ENCODE measurements at places on chromosomes 4 and X. TPM values are rescaled to one million over a fixed set of nuclear protein-coding genes. Genes with fewer than 3 reads are reported as not detected.

DNA sequence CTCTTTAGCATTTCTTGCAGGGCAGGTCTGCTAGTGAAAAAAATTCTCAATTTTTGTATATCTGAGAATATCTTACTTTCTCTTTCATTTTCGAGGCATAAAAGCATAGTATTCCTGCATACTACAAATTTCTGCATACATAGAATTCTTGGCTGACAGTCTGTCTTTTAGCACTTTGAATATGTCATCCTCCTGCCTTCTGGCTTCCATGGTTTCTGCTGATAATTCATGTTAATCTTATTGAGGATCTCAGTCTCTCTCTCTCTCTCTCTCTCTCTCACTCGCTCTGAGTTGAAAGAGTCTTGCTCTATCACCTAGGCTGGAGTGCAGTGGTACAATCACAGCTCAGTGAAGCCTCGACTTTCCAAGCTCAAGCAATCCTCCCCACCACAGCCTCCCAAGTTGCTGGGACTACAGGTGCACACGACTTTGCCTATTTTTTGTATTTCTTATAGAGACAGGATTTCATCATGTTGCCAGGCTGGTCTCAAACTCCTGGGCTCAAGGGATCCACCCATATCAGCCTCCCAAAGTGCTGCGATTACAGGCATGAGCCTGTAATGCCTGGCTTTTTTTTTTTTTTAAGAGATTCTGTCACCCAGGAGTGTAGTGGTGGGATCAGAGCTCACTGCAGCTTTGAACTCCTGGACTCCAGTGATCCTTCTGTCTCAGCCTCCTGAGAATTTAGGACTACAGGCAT lies 161.3 kb downstream of the FNIP2 start:
- H3K27ac ChIP-seq: no peak overlapping the region
- H3K36me3 ChIP-seq: no peaks in the 10 kb centered on the region
- no peak for DNase-seq
- H3K4me3 ChIP-seq: no peak overlapping the region
- H3K27me3 ChIP-seq: no peaks in the 10 kb centered on the region

DNA sequence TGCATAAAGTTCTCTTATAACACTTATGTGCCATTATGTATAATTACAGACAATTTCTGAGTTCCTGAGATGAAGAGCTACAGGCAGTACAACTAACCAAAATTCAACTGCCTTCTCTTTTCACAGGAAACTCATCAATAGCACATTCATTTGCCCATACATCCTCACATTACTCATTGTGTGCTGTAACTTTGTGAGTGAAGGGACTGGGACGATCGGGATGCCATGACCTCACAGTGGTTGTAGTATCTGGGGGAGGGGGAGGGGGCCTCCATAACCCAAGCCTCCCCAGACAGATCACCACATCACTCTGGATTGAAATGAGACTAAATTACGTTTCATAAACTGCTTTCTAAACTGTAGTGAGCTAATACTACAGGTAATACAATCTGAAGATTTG lies 60.7 kb downstream of the ABCG2 start:
- no peak overlapping the region for H3K4me3 ChIP-seq
- no peak overlapping the region for H3K27ac ChIP-seq
- H3K4me1 ChIP-seq: no peaks in the 10 kb centered on the region
- no peaks in the 10 kb centered on the region for H3K27me3 ChIP-seq

DNA sequence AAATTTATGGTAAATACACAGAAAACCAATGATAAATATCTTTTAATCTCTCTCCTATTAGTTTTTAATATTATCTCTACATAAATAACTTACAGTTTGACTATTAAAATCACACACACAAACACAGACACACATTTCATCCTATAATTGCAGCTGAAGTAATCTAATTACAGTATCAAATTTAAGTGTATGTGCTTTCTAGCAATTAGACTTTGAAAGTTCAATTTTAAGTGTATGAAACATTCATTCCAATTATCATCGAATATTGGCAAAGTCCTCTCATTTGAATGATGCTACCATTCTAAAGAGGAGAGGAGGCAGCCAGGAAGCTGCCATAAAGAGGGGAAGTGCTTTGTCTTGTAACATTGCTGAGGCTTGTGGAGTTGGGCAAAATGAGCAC lies 221.2 kb upstream of the PABPC4L start:
- no peaks in the 10 kb centered on the region for H3K27me3 ChIP-seq
- H3K36me3 ChIP-seq: no peaks in the 10 kb centered on the region
- DNase-seq: no peak
- H3K27ac ChIP-seq: no peak overlapping the region

DNA sequence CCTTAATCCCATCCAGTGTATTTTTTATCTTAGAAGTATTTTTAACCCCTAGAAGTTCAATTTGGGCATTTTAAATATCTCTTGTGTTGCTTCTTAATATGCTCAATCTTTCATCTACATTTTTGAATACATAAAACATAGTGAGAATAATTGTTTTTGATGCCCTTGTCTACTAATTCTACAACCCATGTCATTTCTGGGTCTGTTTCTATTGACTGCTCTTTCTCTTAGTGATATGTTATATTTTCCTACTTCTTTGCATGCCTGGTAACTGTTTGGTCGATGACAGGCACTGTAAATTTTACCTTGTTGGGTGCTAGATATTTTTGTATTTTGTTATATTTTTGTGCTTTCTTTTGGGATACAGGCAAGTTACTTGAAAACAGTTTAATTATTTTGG lies 56.3 kb downstream of the CYTL1 start:
- no peak for DNase-seq
- no peaks in the 10 kb centered on the region for H3K4me1 ChIP-seq
- H3K27ac ChIP-seq: no peak overlapping the region
- H3K27me3 ChIP-seq: no peaks in the 10 kb centered on the region
- H3K36me3 ChIP-seq: no peaks in the 10 kb centered on the region

- no peaks in the 10 kb centered on the region for H3K36me3 ChIP-seq
- H3K4me1 ChIP-seq: no peaks in the 10 kb centered on the region
- no peak overlapping the region for H3K4me3 ChIP-seq
- no peak overlapping the region for H3K27ac ChIP-seq
Measured at GRCh38 chr4:150133605-150134004, 55.4 kb downstream of the DCLK2 start.

DNA sequence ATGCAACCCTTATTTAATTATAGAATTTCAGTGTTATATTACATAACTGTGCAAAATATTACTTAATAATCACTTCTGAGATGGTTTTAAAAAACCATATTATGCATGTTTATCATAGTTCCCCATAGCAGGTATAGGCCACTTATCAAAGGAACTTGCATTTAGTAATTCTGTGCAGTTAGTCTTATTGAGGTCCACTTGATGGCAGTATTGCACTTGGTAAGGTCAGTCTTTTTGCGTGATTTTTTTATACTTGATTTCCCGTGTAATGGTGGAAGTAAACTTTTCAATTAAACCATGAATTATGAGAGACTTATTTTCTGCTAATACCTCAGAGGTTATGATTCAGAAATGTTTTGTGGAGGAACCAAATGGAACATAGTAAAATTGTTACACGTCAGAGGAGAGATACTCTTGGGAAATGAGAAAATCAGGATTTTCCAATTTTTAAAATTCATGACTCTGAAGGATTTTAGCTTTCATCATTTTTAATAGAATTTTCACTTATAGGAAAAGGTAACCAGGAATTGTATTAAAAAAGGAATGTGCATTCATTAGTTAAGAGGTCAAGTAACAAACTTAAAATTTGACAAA lies 230.0 kb downstream of the CCSER1 start:
- no peak overlapping the region for H3K4me3 ChIP-seq
- H3K4me1 ChIP-seq: no peaks in the 10 kb centered on the region
- no peak for DNase-seq
- H3K27ac ChIP-seq: no peak overlapping the region
- no peaks in the 10 kb centered on the region for H3K36me3 ChIP-seq

GRCh38 chrX:150199803-150200202 lies 163.3 kb upstream of the MAMLD1 start:
- H3K36me3 ChIP-seq: no peaks in the 10 kb centered on the region
- no peak for DNase-seq
- no peak overlapping the region for H3K4me3 ChIP-seq
- H3K27me3 ChIP-seq: no peaks in the 10 kb centered on the region

DNA sequence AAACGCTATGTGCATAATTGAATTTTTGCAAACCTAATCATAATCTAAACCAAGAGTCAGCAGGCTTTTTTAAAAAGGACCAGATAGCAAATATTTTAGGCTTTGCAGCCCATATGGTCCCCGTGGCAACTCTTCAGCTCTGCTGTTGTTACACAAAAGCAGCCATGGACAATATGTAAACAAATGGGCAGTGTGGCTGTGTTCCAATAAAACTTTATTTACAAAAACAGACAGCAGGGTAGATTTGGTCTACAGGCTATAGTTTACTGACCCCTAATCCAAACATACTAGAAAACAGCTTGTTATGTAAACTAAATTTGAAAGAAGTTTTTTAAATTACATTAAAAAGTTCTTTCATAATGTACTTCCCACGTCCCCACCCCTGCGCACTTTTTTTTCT lies 53.1 kb downstream of the FUNDC1 start:
- H3K27me3 ChIP-seq: no peaks in the 10 kb centered on the region
- no peaks in the 10 kb centered on the region for H3K4me1 ChIP-seq
- H3K27ac ChIP-seq: no peak overlapping the region
- no peaks in the 10 kb centered on the region for H3K36me3 ChIP-seq
- H3K4me3 ChIP-seq: no peak overlapping the region

Gene GABRQ
- not detected for polyA plus RNA-seq

Gene HCFC1
- 34.9 TPM for polyA plus RNA-seq

Gene EMCN
- polyA plus RNA-seq: not detected

Gene SSX4B
- not detected for polyA plus RNA-seq

Gene SOX3
- not detected for polyA plus RNA-seq

Gene PLS3
- polyA plus RNA-seq: 227 TPM
